ENCODE measurements at places on chromosomes 5 and 9.

- no peak for DNase-seq
These were observed 81.3 kb downstream of the ALDH7A1 start for GRCh38 chr5:126513703-126514102.

GRCh38 chr9:14301583-14302021, 12.3 kb downstream of the NFIB start:
- DNase-seq: no peak

DNA sequence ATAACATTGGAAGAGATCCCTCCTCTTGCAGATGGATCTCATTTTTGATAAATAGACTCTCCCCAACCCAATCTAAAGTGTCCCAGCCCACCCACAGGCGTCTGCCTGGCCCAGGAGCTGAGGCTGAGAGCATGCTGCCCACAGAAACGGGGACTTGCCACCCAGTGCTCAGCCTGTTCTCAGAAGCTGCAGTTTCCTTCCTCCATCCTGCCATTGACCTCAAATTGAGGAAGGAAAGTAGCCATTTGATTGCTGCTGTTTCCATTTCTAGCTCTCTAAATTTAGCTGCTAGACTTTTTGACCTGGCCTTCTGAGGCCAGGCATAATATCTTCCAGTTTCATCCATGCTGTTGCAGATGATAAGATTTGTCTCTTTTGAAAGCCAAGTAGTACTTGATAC, 31.1 kb upstream of the FRMD3 start:
- no peak for DNase-seq

- DNase-seq: no peak
These were observed 313.7 kb downstream of the TRIM32 start for GRCh38 chr9:117000834-117001233.

- DNase-seq: no peak
These were observed 19.3 kb downstream of the CORO2A start for GRCh38 chr9:98173181-98173580.

- DNase-seq: no peak
These were observed at the start of gene HMCN2 for GRCh38 chr9:130265431-130266235. TSS of gene HMCN2 (plus strand) at chr9:130265760. CDS start at chr9:130265879, 119 bp downstream.

GRCh38 chr5:74017786-74018211, 391.8 kb downstream of the ARHGEF28 start:
- no peak for DNase-seq

DNA sequence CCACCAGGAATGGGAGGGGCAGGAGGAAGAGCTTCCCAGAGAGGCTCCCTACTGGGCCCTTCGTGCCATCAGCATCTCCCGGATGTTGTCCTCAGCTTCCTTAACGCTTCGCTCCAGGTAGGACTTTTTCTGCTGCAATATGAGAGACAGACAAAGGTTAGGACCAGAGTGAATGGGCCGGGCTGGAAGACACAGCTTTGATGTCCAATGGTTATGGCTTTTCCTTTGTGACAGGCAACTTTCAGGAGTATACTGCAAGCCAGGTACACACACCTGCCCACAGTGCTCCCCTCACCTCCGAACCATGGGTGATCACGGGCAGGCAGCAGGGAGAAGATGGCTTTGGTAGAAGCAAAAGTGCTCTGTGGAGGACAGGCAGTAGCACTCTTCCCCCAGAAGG, 57.0 kb downstream of the PFDN1 start:
- no peak for DNase-seq

Measured in stimulated activated CD4-positive, alpha-beta T cell treated with anti-CD3 and anti-CD28 coated beads, Interleukin-1b, Interleukin-23, amount 100 ng/mL, for 1 hour (primary cell).